A549 treated with AZD2906 at 1 μM for 4 hours (cell line): ENCODE measurements at places on chromosomes 4 and X. TPM values are rescaled to one million over a fixed set of nuclear protein-coding genes. Genes with fewer than 3 reads are reported as not detected.

AMOT gene
- 0.02 TPM in 4 of 5 replicates, not detected in the other for total RNA-seq

FRMPD3 gene
- 0.09 to 0.15 TPM (median 0.12 TPM) in 5 replicates for total RNA-seq

HEPH gene
- total RNA-seq, result not detected in 5 replicates

GPR119 gene
- total RNA-seq, result not detected in 5 replicates

TMEM165 gene
- 54.5 to 63.3 TPM (median 61.0 TPM) in 5 replicates for total RNA-seq

PDLIM3 gene
- total RNA-seq, result 0.10 to 0.26 TPM (median 0.16 TPM) in 5 replicates

DSPP gene
- not detected in 5 replicates for total RNA-seq

SPINK2 gene
- total RNA-seq, result 0.19 to 0.31 TPM in 2 of 5 replicates, not detected in the others

DCX gene
- not detected in 5 replicates for total RNA-seq

MAGEA2 gene
- 0.05 to 0.14 TPM (median 0.13 TPM) in 3 of 5 replicates, not detected in the others for total RNA-seq

G3BP2 gene
- 64.5 to 106 TPM (median 73.4 TPM) in 5 replicates for total RNA-seq

SMIM31 gene
- 0.03 to 0.08 TPM (median 0.04 TPM) in 4 of 5 replicates, not detected in the other for total RNA-seq

TEX13D gene
- total RNA-seq, result not detected in 5 replicates
